ENCODE measurements at places on chromosomes 2 and 18.
A peak's percentile ranks its signal among the peaks of the same experiment; 100 is the strongest.

DNA sequence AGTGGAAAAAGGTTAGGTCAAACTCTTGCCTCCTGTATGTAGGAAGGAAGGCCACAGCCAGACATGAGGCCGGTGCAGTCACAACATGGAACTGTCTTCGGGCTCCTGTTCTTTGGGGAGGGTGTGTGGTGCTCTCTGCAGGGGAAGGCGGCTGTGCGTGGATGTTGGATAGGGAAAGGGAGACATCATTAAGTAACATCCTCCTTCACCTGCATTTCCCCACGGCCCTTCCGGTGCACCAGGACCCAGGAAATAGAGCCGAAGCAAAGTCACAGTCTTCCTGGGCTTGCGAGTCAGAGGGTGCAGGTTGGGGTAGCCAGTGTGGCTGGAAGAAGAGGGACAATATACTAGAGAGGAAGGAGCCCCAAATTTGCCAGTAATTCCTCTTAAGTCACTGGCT is 78.9 kb upstream of the SMAD7 start:
- no peak for DNase-seq

- no peak for DNase-seq
These were observed 40.7 kb downstream of the TRAPPC12 start for GRCh38 chr2:3420076-3420768.

GRCh38 chr2:138502255-138503086 is 901 bp downstream of the SPOPL start:
- no peak for DNase-seq

DNA sequence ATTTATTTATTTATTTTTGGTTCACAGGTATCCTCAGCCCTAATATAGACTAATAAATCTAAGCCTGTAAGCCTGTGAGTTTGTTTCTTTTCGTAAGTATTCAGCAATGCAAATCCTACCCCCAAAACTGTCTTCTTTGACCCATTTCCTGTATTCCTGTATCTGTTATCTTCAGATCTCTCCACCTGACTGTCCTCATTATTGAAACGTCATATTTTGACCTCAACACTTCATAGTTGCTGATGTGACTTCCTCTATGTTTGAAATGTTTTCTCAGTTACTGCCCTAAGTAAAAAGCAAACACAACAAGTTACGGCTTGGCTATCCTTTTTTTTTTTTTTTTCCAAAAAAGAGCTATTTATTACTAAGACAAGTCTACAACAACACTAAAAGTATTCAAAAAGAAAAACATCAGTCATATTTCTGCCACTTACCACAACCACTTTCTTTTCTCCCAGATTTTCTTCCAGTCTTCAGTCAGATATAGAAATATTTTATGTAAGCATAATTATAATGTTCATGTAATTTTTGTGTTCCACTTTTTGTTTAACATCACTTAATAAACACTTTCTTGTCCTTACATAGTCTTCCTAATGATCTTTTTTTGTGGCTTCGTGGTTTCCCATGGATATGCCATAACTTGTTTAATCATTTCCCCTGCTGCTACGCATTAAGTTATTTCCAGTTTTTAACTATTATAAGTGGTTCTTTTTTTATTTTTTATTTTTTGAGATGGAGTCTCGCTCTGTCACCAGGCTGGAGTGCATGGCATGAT is 45.0 kb upstream of the EML4 start:
- no peak for DNase-seq

DNA sequence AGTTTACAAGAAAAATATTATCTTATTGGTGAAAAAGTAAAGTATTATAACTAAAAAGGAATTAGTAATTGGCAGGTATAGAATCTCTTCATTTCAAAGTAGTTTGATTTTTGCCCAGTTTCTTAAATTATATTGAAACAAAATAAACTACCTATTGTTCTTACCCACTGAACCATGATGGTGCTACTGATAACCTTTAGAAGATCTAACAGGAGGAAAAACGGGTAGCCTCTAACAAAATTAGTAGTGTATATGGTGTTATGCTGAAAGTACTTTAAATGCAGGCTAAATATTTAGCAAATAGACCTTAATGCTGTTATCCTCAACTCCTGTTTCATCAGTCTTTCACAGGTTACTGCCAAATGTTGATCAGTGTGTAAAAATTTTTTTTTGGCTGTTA is 19.1 kb downstream of the MRPS9 start:
- DNase-seq, result no peak

- DNase-seq, result no peak
These were observed 6.4 kb downstream of the PAX3 start for GRCh38 chr2:222292149-222293134.

DNA sequence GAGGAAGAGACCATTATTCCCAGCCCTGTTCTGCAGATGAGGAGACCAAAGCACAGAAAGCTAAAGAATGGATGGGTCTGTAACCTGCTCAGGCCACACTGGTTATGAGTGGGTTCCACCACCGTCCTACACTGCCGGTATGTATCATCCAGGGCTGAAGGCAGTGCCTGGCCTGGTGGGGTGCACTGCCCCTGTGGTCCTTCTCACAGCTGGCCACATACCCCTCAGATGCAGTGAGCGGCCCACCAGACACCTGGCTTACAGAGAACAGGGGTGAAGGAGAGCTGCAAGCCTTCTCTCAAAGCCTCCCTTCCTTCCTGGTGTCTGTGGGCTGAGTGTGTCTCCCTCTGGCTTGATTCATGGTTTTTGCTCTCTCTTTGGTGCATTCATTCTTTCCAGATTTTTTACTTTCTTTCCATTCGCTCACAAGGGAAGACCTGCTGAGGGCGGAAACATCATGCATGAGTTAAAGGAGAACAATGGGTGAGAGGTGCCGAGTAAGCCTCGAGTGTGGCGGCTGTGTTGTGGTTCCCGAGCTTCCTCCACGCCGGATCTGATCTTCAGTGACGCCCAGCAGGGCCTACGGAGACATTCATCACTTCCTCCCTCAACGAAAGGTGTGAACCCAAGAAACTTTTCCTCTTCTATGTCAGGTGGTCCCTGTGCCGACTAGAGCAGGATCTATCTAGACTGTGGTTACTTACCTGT is 62.1 kb upstream of the REL start:
- no peak for DNase-seq

DNA sequence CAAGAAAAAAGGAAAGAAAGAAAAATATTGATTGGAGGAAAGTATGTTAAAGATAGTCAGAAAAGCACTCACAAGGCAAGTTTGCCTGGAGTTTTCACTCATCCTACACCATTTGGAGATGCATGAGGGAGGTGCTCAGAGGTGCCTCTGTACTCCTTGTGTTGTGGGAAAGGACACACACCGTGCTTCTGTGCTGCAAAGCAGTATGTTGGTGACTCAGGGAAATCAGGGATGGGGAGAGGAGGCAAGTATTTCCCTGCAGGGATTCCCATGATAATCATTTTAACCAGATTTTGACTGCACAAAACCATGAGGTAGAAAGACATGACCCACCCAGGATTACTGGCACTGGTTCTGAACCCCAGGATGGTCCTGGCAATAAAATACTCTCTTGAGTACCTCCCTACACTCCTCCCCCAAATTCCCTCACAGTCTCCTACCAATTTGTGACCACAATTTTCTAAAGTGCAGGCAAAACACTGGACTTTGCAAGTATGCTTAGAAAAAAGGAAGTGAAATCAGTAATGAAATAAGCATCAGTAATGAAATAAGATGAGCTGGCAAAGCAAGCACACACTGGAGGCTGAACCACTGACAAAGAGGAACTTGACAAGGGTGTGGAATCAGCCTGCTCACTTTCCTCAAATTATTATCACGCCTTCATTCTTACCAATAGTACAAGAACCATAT is 155.5 kb upstream of the ACVR2A start:
- no peak for DNase-seq

- DNase-seq, result no peak
These were observed 15.7 kb downstream of the ARHGAP15 start for GRCh38 chr2:143144813-143145455.

- DNase-seq, result no peak
These were observed 111.3 kb downstream of the DOCK10 start for GRCh38 chr2:224930990-224931389.

- DNase-seq, result no peak
These were observed 11.7 kb upstream of the FOXI3 start for GRCh38 chr2:88464153-88464552.

- peak; percentile 26 for DNase-seq
These were observed 1.8 kb upstream of the ALK start for GRCh38 chr2:29923110-29923721.

GRCh38 chr2:172985139-172985892 is 90.3 kb upstream of the MAP3K20 start:
- DNase-seq, result no peak

DNA sequence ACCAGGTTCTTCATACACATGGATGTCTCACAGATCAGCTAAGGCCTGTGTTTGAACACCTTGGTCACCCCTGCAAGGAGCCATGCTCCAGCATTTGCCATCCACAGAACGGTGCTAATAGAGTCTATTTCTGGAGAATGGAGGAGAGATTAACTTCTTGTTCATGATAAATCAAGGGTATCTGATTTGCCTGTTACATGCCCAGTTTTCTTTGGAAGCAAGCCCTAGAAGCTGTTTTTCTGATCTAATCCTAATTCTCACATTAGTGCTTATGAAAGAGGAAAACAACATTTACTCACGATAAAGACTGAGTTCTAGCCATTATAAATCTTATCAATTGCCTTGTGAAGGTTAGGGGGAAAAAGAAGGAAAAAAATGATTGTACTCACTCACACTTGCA is 119.6 kb upstream of the DTNA start:
- no peak for DNase-seq

GRCh38 chr2:142502402-142502801 is 371.6 kb upstream of the LRP1B start:
- no peak for DNase-seq

- DNase-seq, result no peak
These were observed 15.6 kb downstream of the WDSUB1 start for GRCh38 chr2:159270744-159271379.

- no peak for DNase-seq
These were observed 200.9 kb downstream of the NYAP2 start for GRCh38 chr2:225600444-225600843.

DNA sequence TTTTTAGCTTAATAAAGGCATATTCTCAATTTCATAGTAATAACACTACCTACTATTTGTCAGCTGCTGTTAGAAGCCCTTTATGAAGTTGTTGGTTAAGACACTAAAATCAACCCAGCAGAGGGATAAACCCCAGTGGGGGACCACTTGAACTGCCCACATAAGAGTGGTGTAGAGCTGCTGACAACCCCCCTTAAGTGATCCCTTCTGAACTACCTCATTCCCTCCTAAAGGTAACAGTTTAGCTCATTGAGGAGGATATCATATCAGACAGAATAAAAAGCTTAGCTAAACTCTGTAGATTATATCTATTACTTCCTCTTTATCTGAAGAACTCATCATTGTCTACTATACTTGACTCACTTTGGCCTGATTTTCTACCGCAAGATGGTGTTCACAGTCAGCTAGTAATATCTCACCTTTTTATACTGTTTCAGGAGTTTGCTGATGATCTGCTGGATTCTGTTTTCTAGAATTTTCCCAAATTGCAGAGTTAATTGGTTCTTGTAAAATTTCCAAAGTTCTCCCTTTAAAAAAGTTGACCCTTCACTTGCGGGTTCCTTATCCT is 16.2 kb downstream of the GALM start:
- DNase-seq, result no peak

GRCh38 chr2:176852667-176853066 is 359.9 kb upstream of the HNRNPA3 start:
- no peak for DNase-seq

GRCh38 chr2:203580844-203581243 is 45.7 kb upstream of the RAPH1 start:
- DNase-seq, result no peak

DNA sequence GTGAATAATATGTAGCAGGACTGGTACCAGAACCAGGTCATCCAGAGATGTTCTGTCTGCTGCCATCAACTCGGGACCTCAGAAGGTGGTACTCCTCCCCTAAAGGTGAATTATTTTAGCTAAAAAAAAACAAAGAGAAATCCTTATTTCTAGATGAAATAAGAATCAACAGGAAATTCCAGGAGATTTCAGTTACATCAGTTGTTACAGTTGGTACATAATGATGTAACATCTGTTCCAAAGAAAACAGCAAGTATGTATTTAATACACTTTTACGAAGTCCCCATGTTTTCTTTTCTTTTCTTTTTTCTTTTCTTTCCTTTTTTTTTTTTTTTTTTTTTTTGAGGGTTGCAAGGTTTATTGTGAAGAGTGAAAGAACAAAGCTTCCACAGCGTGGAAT is 33.6 kb upstream of the CD28 start:
- DNase-seq, result no peak

DNA sequence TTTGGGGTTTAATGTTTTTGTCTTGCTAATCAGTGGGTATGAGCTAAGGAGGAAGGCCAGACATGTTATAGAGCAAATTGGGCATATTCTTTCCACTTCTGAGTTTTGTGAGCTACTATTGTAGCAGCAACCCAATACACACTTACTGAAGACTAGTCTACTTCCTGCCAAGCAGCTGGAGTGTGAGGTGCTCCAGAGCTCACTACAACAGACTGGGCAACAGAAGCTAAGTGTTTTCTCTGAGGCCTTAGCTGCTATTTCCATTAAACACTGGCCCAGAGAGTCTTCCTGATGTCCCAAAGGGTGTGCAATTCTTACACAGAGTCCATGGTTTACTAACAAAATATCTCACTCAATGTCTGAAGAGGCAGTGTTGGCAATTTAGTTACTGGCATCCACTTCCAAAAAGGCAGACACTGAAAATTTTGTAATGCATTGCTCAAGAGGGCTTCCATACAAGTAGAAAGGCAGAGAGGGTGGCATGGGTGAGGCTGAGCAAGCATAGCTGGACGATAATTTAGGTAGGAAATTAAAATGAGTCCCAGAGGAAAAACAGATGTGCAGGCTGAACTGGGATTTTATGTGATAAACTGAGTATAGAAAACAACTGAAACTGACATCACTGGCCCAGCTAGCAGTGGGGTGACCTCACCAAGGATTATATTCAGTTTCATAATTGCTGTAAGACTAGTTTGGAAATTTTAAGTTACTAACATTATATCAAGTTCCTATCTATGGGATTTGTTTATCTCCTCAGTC is 68.6 kb downstream of the ZC3H6 start:
- no peak for DNase-seq
